ENCODE measurements at places on chromosomes 4 and X. TPM values are rescaled to one million over a fixed set of nuclear protein-coding genes. Genes with fewer than 3 reads are reported as not detected.

- DNase-seq: no peak
These were observed 15.2 kb downstream of the GUCY1B1 start for GRCh38 chr4:155774033-155774432.

DNA sequence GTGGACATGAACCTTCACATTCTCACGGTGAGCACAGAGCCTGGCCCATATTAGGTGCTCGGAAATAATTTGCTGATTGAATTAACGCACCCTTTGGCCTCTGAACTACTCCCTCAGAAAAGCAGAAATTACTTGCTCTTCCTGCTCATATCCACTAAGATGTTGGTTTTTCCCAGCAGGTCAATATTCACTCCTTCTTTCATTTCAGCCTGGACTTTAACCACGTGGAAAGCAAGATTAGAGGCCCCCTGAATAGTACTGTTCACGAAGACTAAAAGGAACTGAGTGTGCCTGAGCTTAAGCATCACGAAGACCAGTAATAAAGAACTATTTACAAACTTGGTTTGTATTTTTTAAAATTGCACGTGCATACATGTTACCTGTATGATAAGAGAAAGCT lies 9.9 kb downstream of the MTNR1A start:
- DNase-seq: no peak

GRCh38 chrX:132059973-132060540 lies 37.0 kb downstream of the STK26 start:
- DNase-seq: no peak

GRCh38 chr4:123244137-123244536 lies 152.5 kb upstream of the SPRY1 start:
- DNase-seq: peak; percentile 3

- no peak for DNase-seq
These were observed 87.6 kb upstream of the ZCCHC13 start for GRCh38 chrX:74216421-74216820.

GRCh38 chr4:120037411-120037810 lies 29.2 kb downstream of the MAD2L1 start:
- DNase-seq: no peak

DNA sequence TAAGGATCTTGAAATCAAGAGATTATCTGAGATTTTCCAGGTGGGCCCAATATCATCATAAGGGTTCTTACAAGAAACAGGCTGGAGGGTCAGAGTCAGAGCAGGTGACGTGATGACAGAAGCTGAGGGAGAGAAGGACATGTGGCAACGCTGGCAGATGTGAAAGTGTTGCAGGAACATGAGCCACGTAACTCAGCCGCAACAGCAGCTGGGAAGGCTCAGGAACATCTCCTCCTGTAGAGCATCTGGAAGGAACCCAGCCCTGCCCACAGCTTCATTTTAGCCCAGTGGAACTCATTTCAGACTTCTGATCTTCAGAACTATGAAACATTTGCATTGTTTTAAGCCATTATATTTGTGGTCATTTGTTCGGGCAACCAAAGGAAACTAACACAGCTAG lies 156.3 kb upstream of the VEGFC start:
- no peak for DNase-seq

GRCh38 chrX:22795671-22796070 lies 204.1 kb upstream of the DDX53 start:
- DNase-seq: no peak

GRCh38 chr4:85448906-85449890 lies 25.8 kb upstream of the ARHGAP24 start:
- no peak for DNase-seq

The EDNRA gene
- total RNA-seq: not detected

The MGAT4D gene
- not detected for total RNA-seq

DNA sequence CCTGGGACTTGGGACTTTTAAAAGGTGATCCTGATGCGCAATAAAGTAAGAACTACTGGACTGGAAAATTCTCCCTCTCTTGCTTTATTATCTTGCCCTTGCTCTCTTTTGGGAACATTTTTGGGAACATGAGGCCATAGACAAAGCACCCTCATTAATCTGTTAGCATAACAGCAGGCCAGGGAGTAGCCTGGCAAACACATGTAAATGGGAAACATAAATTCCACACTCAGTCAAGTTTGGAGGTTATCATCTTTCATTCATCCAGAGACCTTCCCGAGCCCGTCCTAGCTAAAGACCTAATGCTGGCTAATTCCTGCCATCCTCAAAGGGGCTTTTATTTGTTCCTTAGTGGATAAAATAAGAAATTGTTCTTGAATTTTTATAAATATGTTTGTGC lies 162.8 kb upstream of the ARX start:
- no peak for DNase-seq

GRCh38 chr4:168484626-168485025 lies 4.3 kb upstream of the DDX60L start:
- no peak for DNase-seq

- DNase-seq: no peak
These were observed 113.9 kb downstream of the CPZ start for GRCh38 chr4:8706216-8707044.

The HMX1 gene
- total RNA-seq: not detected

The FDCSP gene
- total RNA-seq: not detected

The GPRIN3 gene
- total RNA-seq: 34.4 TPM

The ATP2B3 gene
- not detected for total RNA-seq
